Ovary (tissue), 10 donors: ENCODE measurements at places on chromosomes 2 and 18. TPM values are rescaled to one million over a fixed set of nuclear protein-coding genes. Genes with fewer than 3 reads are reported as not detected.

DNA sequence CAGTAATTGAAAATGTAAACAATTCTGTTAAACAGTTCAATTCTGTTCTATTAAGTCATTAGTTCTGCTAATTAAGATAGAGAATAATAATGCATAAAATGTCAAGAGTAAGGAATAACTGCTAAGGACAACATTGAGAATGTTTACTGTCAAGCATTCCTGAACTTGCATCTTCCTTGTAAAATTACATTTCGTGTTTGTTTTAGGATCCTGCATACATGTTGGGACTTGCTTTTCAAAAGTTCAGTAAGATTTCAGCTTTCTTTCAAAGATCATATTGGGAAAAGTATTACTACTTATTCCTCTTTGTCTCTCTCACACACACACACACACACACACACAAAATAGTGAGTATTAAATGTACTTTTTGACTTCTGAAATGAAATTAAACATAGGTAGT is 20.5 kb downstream of the DYNC1I2 start:
- DNase-seq: no peak

DNA sequence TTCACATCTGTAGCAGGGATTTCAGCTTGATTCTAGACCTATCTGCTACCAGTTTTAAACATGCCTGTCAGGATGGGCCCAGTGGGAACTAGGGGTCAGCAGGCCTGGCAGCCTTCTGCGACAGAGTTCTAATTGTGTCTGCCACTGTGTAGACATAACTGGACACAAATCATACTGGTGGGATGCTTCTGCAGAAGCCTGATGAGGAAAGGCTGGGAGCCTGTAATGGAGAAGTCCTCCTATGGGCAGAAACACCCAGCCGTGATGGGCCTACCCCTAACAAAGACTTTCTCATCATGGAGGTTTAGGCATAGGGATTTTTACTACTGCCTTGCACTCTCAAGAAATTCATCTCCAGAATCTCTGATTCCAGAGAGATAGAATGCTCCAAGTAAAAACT is 166.9 kb downstream of the PDE11A start:
- no peak for DNase-seq

DNA sequence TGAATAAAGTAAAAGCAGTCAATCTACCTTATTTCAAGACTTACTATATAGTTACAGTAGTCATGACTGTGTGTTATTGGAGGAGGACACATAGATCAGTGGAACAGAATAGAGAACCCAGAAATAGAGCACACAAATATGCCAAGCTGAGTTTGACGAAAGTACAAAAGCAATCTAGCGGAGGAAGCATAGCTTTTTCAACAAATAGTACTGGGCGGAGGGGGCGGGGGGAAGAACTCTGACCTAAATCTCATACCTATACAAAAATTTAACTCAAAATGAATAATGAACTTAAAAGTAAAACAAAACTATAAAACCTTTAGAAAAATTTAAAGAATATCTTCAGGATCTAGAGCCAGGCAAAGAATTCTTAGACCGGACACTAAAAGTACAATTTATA is 139.1 kb downstream of the AGPS start:
- no peak for DNase-seq

GRCh38 chr18:32405588-32405987 is 65.1 kb downstream of the GAREM1 start:
- no peak for DNase-seq

- DNase-seq: no peak
Observed at GRCh38 chr2:138365581-138365980, 136.0 kb upstream of the SPOPL start.

The TNFRSF11A gene
- 2.3 TPM for total RNA-seq
